NCI-H526 (cell line): ENCODE measurements at places on chromosomes 6 and 20.
A peak's percentile ranks its signal among the peaks of the same experiment; 100 is the strongest.

DNA sequence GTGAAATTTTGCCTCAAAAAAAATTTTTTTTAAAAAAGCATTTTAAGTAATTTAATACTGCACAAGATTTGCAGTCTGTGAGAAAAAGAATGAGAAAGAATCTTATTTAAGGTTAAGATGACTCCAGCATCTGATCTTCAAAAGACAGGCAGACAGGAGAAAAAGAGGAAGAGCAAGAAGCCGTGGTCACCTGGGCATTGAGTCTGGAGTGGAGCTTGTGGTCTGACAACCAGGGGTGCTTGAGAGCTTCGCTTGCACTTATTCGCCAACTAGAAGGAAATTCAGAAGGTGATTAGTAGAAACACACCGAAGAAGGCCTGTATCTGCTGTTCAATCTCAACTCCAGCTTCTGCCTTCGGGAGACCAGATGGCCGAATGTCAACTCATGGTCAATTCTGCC lies 75.9 kb downstream of the MYLK4 start:
- DNase-seq, result no peak

GRCh38 chr6:158573542-158573931 lies 13.6 kb downstream of the TMEM181 start:
- DNase-seq, result no peak

GRCh38 chr6:7131390-7131789 lies 23.6 kb downstream of the RREB1 start:
- no peak for DNase-seq

GRCh38 chr6:129774697-129775447 lies 64.9 kb upstream of the ARHGAP18 start:
- peak; percentile 40 for DNase-seq

- DNase-seq, result no peak
Measured at GRCh38 chr6:98107801-98108200, 726.6 kb upstream of the POU3F2 start.

- no peak for DNase-seq
Measured at GRCh38 chr6:167974640-167975344, 22.7 kb upstream of the KIF25 start.

DNA sequence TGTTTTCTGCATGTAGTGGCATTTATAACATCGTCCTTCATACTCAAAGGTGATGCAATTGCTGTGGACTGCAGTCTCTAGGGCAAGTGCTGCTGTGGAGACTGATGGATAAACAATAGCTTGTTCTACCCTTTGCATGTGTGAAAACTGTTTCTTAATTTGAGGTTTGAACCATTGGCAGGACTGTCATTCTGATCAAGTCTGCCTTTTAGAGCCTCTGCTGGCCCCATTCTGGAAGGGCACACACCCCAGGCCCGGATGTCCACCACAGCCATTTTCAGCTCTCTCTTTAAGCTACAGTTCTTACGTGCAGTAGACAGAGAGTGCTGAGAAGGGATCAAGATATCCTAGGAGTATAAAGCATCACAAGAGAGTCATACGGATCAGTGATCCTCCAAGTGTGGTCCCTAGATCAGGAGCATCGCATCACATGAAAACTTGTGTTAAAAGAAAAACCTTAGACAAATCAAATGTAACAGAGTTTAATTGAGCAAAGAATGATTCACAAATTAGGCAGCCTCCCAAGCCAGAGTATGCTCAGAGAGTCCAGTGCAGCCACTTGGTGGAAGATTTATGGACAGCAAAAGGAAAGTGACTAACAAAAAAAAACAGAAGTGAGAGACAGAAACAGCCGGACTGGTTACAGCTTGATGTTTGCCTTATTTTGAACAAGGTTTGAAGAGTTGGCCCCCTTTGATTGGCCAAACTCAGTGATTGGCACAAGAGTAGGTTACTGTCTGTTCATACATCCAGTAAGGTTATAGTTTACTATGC lies 52.0 kb downstream of the FRK start:
- no peak for DNase-seq

DNA sequence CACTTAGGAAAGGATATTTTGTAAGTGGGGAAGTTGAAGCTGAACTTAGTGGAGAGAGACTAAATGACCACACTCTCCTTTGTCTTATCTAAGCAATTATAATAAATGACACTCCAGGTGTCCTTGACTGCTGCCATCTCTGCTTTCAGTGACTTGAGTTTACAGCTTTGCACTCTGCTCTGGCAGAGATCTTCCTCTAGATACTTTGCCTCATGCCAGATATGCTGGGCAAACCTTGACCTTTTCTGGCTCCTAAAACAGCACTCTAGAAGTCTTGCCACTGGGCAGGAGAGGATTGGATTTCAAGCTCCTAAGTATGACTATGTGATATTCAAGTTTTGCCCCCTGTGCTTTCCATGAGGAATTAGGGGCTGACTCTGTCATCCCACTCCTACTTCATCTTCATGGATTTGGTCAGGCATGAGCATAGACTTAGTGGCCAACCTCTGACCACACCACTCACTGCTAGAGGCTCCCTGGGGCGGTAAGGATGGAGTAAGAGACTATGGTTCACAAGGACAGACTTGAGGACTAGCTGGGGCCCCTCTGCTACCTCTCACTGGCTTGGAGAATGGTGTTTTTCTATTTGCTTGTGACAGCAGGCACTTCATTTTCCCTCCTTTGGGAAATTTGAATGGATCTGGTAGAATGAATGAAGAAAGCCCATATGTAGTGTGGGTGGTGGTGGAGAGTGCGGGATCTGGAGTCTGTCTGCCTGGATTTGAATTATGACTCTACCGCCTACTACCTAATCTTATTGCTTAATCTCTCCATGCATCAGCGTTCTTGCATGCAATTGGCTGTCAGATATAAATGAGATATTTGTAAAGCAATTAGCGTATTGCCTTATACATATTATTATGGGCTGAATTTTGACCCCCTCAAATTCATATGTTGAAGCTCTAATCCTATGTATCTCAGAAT lies 191.4 kb downstream of the REV3L start:
- no peak for DNase-seq

DNA sequence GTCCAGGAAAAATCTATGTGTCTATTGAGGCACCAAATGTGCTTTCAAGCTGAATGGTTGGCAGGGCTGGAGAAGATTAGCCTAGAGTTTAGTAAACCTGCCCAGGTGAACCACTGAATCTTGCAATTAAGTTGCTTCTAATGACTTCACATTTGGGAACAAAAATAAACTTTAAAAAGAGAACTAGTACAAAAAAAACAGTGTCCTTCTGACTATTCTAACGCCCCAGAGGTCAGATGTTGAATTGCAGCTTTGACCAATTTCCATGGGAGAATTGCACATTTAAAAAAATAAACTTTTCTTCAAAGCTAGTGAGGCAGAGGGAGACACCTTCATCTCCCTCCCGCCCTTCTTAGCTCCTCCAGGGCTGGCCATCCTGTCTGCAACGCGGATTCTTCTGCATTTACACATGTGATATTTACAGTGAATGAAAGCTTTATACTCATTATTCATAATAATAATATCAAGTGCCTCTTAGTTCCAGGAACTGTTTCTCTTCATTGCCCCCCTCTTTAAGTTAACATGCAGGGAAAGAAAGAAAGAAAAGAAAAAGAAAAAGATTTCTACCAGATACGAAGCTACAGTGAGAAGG lies 270.2 kb downstream of the SMOC2 start:
- DNase-seq, result peak; percentile 8
